ENCODE measurements at places on chromosomes 12 and 14.

GRCh38 chr12:98612696-98613334 is 19.3 kb downstream of the SLC25A3 start:
- no peak for DNase-seq

- no peak for DNase-seq
Observed at GRCh38 chr14:73759183-73759713, 45.1 kb upstream of the PNMA1 start.

DNA sequence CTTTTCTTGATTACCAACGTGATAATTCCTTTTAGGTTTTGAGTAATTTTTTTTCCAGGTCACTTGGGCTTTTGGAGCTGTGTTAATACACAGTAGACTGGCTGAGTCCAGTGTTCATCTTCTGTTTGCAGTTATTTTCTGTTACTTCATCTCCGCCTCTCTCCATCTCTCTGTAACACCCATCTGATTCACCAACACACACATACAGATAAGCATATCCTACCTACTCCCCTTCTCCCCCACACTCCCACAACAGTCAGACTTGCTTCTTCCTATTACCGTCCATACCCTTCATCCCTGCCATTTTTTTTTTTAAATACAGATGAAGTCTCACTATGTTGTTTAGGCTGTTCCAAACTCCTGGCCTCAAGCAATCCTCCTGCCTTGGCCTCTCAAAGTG is 72.7 kb upstream of the MANSC4 start:
- DNase-seq = no peak

DNA sequence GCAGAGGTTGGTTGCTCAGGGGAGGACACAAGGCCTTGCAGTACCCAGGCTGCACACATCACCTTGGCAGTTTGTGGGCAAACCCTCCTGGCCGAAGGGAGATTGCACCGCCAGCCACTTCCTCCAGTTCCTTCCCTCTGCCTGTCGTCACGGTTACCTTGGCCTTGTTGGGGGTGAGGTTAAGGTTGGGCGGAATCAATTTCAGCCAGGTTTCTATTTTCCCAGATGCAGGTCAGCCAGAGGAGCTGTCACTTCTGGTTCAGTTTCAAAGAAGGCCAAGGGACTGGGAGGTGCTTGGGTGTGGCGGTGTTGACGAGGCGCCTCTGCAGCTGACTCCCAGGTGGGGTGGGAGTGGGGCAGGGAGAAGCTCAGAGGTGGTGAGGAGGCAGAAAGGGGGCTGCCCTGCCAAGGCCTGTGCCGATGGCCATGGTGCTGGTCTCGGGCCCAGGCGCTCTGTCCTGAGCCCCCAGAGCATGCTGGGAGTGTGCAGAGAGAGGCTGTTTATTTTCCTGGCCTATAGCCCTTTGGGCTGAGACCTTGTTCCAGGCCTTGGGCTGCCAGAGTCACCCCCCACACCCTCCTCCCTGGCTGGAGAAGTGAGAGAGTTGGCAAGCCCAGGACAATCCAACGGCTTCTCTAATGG is 31.4 kb downstream of the JDP2 start:
- no peak for DNase-seq

DNA sequence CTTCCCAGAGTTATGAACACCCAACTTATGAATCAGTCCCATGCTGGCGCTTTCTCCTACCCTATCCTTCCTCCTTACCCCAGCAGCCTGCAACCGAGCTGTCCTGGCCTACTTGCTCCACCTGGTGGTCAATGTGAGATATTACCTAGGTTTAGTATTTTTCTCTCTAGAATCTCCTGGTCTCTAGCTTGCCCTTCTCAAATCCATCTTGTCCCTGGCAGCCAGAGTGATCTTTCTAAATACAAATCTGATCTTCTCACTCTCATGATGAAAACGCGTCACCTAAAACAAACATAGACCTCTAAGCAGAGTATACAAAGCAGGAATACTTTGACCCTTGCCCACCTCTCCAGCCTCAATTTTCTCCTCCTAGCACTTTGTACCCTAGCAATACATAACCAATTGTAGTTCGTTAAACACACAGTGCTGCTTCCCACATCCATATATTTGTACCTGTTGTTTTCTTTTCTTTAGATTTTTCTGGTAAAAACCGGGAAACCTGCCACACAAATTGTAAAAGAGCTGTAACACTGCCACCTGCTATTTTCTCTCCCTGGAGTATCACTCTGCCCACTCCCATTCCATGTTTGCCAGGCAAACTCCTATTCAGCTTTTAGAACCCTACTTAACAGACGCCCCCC is 20.0 kb upstream of the TCP11L2 start:
- no peak for DNase-seq

DNA sequence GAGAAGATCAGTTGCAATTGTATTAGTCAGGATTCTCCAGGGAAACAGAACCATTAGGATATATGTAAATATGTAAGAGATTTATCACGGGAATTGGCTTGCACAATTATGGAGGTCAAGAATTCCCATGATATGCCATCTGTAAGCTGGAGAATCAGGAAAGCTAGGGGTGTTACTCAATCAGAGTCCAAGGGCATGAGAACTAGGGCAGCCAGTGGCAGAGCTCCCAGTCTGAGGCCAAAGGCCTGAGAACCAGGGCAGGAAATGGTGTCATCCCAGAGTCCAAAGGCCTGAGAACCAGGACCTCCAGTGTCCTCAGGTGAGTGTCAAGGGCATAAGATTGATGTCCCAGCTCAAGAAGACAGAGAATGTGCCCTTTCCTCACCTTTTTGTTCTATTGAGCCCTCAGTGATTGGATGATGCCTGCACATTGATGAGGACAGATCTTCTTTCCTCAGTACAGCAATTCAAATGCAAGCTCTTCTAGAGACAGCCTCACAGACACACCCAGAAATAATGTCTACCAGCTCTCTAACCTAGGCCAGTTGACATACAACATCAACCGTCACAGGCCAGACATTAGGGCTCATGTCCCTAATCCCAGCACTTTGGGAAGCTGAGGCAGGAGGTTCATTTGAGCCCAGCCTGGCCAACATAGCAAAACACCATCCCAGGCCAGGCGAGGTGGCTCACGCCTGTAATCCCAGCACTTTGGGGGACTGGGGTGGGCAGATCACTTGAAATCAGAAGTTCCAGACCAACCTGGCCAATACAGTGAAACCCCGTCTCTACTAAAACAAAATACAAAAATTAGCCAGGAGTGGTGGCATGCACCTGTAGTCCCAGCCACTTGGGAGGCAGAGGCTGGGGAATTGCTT is 34.9 kb upstream of the ZNF740 start:
- no peak for DNase-seq

GRCh38 chr14:103516426-103517173 is 6.0 kb downstream of the CKB start:
- DNase-seq = no peak

DNA sequence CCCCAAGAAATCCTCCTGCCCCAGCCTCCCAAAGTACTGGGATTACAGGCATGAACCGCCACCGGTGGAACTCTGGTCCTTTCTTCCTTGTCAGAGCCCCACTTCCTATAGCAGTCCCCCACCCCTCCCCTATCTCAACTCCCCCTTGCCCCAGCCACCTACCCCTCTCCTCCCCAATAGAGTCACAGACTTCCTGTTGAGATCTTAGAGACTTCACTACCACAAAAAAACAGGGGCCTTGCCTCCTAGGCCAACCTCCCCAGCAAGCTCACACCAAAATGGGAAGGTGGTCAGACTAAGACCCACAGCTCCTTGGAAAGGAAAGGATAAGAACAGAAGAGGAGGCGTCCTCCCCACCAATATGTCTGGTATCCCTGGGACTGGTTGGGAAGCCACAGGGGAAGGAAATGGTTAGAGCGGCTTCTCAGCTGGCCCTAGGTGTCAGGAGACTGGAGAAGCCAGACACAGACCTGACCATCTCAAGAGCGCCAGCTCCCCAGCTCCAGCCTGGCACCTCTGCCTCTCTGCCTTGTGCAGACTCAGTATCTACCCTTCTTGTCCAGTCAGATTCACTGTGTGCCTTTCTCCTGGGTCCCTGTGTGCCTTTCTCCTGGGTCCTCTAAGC is 8.5 kb downstream of the ITGB7 start:
- DNase-seq = no peak

All from vagina (tissue), 2 donors.